ENCODE measurements at places on chromosomes 3 and 15.

DNA sequence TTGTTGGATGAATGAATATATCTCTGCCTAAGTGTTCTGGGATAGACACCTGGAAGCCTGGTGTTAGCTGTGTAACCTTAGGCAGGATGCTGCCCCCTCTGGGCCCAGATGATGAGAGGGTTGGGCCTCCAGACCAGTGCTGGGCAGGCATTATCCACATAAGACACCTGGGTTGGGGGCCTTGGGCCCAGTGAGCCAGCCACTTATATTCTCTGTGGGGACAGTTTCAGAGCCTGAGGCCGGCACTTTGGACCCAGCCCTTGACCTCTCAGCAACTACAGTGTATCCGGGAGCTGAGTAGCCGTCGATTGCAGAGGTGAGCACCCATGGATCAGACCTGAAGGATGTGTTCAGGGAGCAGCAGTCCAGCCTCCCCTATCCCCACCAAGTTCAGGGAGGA lies 2.2 kb downstream of the HEMK1 start:
- DNase-seq, result no peak

GRCh38 chr3:185221203-185221602 lies 32.6 kb downstream of the EHHADH start:
- DNase-seq, result no peak

GRCh38 chr3:194162070-194162678 lies 26.2 kb downstream of the HES1 start:
- DNase-seq, result no peak

GRCh38 chr15:78567531-78567930 lies 2.2 kb downstream of the CHRNA5 start:
- no peak for DNase-seq

DNA sequence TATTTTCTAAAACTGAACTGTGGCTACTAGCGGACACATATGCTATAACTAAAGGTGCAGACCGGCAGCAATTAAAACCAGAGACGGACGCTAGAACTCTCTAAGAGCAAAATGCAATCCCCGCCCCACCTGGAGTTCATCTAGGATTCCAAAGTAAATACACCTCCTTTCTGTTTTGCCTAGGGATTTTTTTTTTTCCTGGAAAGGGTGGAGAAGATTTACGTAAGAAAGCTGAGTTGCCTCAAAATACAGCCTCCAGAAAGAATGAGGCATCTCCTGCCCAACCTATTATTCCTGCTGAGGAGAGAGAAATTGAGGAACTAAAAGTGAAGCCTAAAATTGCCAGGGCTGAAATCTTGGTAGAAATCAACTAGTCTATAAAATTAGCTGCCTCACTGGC lies 150.2 kb downstream of the TP63 start:
- DNase-seq, result no peak

DNA sequence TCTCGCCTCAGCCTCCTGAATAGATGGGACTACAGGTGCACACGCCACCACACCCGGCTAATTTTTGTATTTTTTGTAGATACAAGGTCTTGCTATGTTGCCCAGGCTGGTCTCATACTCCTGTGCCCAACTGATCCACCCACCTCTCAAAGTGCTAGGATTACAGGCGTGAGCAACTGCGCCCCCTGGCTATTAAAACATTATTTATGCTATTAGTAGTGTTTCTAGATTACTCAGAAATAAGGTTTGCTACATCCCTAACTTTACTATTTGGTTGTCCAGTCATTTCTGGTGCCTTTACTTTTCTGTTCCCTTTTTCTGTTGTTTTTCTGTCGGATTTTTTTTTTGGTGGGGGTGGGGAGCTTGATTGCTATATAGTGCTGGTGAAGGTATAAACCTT lies 393.6 kb upstream of the TPM1 start:
- no peak for DNase-seq

- DNase-seq, result no peak
Observed at GRCh38 chr15:99514306-99514705, 51.5 kb upstream of the MEF2A start.

GRCh38 chr15:39925112-39925842 lies 5.2 kb upstream of the GPR176 start:
- no peak for DNase-seq

DNA sequence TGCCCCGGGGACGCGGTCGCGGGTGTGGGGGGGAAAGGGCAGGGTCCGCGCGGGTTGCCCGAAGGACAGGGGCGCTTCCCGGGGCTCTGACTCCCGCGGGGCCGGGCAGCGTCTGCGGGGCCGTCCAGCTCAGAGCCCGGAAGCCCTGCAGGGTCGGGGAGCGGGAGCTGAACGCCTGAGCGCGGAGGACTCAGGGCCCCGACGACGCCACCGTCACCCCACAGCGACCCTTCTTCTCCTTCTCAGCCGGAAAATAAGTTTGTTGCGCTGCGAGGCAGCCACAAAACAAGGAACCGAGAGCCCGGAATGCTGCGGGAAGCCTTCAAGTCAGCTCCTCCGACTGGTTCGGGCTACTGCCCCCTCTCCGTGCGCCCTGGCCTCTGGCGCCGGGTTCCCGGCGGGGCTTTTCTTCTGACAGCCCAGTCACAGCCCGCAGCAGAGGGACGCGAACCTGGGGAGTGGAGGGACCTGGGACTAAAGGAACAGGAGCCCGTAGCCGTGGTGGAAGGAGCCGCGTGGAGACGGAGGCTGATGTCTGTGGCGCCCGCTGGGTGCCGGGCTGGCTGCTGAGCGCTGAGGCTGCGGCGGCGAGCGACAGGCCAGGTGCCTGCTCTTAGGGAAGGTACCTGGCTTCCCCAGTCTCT lies 484 bp downstream of the CNTN4 start:
- peak; percentile 5 for DNase-seq

- DNase-seq, result no peak
Observed at GRCh38 chr15:68211656-68212320, 6.7 kb upstream of the CALML4 start.

DNA sequence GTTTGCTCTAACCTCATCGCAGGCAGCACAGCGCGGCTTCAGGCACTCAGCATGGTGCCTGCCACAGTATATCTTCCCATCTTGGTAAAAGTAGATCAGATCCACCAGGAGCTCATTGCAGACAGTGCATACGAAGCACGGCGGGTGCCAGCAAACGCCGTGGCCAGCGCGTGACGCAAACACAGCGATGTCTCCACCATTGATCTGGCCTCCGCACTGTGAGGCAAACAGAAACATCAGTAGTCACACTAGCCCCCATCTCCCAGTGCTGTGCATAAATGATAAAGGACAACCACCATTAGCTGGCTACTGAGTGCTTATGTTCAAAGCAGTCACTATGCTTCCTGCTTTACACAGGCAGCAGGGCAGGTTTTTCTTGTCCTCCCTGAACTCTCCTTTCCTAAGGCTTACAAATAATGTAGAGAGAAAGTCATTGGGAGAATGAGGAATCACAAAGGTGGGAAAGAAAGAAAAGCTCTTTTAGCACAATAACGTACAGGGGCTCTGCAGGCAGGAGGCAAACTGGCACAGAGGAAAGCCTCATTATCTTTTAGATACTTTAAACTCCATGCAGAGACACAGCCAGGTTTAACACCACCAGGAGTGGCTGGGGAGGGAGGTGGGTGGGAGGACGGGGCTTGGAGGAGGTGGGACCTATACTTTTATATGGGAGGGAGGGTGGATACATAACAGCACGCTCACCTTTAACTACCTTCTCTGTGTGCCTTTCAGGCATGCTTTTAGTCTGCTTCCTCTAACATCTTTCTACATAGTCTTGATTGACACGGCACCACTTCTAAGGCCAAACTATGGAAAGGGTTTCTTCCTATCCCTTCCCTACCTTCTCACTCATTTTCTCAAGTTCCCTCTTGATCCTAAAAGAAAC lies 67.9 kb downstream of the PRICKLE2 start:
- DNase-seq, result no peak
